ENCODE measurements at places on chromosomes 5 and 9. TPM values are rescaled to one million over a fixed set of nuclear protein-coding genes. Genes with fewer than 3 reads are reported as not detected.

DNA sequence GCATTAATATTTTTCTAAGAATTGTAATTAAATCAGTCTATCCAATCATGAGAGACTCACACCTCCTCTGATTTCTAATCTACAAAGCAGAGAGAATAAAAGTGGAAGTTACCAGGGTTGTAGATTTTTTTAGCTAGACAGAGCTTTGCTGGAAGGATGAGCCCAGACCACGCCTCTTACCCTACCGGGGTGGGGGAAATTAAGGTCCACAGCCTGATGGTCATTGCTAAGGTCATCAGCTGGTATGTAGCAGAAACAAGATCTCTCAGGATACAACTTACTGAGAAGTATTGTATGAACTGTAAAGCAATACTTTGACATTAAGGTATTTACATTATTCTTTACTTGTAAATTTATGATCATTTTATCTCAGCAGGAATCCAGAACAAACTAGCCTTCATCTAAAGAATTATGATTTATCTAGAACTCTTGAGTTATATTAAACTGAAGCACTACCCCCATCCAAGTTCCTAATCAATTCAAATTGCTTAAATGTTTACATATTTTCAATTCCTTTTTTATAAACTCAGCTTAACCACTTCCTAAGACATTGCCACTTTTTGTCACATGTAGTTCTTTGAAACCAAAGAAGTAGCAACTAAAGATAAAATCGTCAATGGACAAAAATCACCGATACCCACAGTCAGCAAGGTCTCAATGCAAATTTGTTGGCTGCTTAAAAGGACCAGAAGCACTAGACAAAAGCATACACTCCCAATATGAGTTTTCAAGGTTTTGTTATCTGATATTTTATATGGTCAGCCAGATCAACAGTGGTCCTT is 225.8 kb upstream of the DAPK1 start:
- no peaks in the 10 kb centered on the region for H3K4me1 ChIP-seq
- H3K27ac ChIP-seq, result no peak overlapping the region
- DNase-seq, result no peak
- no peaks in the 10 kb centered on the region for H3K27me3 ChIP-seq

DNA sequence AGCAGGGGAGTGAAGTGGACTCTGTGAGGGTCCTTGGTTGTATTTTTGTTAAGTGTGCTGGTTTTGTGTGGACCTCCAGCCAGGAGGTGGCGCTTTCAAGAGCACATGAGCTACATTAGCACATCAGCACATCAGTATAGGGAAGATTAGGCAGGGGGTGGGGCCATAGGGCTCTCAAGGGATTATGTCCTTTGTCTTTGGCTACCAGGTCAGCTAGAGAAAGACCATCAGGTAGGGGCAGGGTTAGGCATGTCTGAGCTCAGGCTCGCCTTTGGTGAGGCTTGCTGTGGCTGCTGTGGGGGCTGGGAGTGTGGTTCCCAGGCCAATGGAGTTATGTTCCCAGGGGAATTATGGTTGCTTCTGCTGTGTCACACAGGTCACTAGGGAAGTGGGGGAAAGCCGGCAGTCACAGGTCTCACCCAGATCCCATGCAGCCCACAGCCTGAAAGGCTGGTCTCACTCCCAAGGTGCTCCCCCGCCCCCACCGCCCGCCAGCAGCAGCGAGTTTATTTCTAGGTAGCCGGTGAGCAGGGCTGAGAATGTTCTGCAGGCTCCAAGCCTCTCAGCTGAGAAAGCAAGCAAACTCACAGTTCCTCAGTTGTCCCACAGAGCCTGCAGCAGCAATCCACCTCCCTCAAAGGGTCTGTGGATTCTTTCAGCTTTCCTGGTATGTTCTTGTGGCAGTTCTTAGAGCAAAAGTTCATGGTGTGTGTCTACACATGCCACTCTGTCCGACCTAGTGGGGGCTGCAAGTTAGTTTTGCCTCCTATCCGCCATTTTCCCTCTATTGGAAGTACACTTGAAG is 13.7 kb downstream of the OR1J1 start:
- peak overlapping the region; percentile 39 for H3K4me3 ChIP-seq
- no peaks in the 10 kb centered on the region for H3K27me3 ChIP-seq
- H3K4me1 ChIP-seq, result no peaks in the 10 kb centered on the region

DNA sequence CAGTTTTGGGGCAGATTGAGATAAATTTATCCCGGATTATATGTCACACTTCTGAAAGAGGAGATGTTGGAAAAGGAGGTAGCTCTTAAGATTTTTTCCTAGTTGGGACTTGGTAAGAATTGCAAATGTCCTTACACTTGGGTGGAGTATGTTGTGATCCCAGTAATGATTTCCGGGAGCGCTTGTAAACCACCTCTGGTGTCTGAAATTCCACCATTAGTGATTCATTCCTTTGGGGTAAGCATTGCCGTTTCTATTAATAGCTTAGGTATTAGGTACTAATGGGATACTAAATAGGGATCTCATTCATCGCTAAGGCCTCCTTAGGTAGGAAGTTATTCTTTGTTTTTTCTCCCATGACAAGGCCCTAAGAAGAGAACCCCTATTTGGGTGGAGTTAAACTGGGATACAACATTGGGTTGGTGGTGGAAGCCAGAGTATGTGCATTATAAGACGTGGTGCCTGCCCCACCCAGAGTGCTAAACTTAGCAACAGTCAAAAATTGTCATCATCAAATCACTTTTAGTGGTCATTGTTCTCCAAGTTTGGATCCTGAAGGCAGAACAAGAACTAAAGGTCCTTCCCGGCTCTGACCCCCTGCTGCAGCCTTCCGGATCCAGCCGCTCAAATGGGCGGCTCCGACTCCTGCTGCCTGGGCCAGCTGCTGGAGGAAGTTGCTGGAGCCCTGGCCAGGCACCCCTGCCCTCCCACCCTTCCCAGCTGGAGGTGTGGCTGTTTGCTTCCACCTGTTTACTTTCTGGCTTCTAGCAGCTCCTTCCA is 31.7 kb upstream of the DAB2IP start:
- no peak overlapping the region for H3K27ac ChIP-seq
- H3K27me3 ChIP-seq, result no peaks in the 10 kb centered on the region

- H3K27ac ChIP-seq, result no peak overlapping the region
- no peaks in the 10 kb centered on the region for H3K36me3 ChIP-seq
- H3K4me3 ChIP-seq, result no peak overlapping the region
- no peak for DNase-seq
- no peaks in the 10 kb centered on the region for H3K27me3 ChIP-seq
These were observed 20.3 kb downstream of the DCP2 start for GRCh38 chr5:112996830-112997374.

DNA sequence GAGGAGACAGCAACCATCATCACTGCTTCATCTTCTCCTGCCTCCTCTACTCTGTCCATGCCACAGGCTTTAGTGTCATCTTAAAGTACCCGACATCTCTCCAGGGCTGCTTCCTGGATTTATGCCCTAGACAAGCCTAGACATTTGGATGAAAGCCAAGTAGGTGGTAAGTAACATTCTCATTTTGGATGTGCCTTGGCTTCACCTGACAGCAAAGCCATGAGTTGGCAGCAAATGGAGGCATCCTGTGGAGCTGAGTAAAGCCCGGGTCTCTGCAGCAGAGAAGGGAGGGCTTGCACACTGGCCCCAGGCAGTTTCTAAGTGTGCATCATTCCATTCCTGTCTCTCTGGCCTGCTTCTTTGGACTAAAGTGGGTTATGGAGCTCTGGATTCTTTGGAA is 299.1 kb downstream of the DMAC1 start:
- DNase-seq, result no peak
- H3K4me1 ChIP-seq, result no peaks in the 10 kb centered on the region
- no peak overlapping the region for H3K27ac ChIP-seq

- no peak overlapping the region for H3K27ac ChIP-seq
- no peaks in the 10 kb centered on the region for H3K36me3 ChIP-seq
- no peaks in the 10 kb centered on the region for H3K27me3 ChIP-seq
- no peak for DNase-seq
- H3K4me1 ChIP-seq, result no peaks in the 10 kb centered on the region
- H3K4me3 ChIP-seq, result no peak overlapping the region
These were observed 105.4 kb downstream of the SEMA5A start for GRCh38 chr5:9440517-9440916.

- no peak overlapping the region for H3K27ac ChIP-seq
- DNase-seq, result peak; percentile 55
- no peaks in the 10 kb centered on the region for H3K36me3 ChIP-seq
- no peaks in the 10 kb centered on the region for H3K4me1 ChIP-seq
- no peaks in the 10 kb centered on the region for H3K27me3 ChIP-seq
- peak overlapping the region; percentile 68 for H3K4me3 ChIP-seq
These were observed 617 bp downstream of the PTPN3 start for GRCh38 chr9:109497226-109498153.

- no peaks in the 10 kb centered on the region for H3K27me3 ChIP-seq
- no peaks in the 10 kb centered on the region for H3K36me3 ChIP-seq
- H3K4me3 ChIP-seq, result no peak overlapping the region
These were observed 83.1 kb downstream of the DPYSL3 start for GRCh38 chr5:147426640-147427327.

DNA sequence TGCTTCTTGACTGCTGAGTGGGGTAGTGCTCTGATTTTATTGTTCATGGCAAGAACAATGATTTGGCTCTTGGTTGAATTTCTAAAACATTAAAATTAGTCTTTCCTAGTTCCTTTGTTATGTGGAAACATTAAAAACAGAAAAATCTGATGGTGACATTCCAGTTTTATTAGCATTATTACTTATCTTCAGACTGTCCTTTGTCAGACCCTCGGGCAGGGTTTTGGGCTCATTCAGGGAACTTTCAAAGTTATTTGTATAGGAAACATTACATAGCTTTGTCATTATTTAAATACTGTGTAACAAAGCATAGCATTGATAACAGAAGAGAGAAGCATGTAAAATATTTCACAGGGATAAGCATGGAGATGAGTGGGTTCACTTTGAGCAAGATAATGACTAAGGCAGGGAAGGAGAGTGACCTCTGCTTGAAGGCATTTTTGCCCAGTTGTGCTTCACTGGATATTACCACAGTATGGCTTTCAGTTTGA is 119.9 kb downstream of the KDM4C start:
- no peaks in the 10 kb centered on the region for H3K36me3 ChIP-seq
- no peak for DNase-seq
- no peaks in the 10 kb centered on the region for H3K4me1 ChIP-seq
- no peak overlapping the region for H3K27ac ChIP-seq
- no peaks in the 10 kb centered on the region for H3K27me3 ChIP-seq

Gene CLTA
- total RNA-seq, result 133 TPM

Gene IL9
- total RNA-seq, result not detected

All from Peyer's patch (tissue), 4 donors.